Body of pancreas (tissue), 4 donors: ENCODE measurements at places on chromosomes 2 and 18.
A peak's percentile ranks its signal among the peaks of the same experiment; 100 is the strongest.

- DNase-seq, result no peak
Measured at GRCh38 chr18:47781561-47781960, 148.9 kb downstream of the SMAD2 start.

- DNase-seq, result no peak
Measured at GRCh38 chr2:189411860-189412259, 29.4 kb upstream of the WDR75 start.

DNA sequence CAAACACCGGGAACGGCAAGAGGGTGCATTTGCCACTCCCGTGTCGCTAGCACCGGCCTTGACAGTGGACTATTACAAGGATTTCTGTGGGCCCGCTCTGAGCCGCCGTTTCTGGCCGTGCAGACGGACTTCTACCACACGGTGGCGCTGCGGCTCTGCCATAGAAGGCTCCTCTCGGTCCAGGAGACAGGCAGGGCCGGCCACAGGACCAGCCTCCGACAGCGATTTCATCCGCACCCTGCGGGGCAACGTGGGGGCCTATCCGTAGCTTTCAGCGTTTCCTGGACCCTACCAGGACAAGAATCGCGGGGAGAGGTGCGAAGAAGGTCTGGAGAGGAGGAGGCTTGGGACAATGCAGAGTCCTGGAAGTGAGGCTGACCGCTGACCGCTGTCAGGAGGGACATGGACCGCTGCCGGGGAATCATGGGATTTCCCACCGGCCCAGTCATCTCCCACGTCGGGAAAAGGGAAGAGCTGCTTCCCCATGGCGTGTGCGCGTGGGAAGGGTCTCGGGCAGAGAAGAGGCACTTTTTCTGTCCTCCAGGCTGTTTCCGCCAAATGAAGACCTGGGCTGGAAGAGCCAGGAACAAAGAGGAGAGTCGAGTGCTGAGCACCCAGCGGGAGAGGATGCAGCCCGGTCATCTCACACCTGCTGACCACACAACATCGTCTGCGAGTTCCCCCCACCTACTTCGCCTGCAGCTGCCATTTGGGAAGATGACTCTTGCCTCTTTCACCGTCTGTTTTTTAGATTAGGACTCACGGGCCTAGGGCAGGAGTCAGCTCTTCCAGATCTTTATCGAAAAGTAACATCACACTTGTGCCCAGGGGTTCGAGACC lies 35.5 kb upstream of the HAAO start:
- DNase-seq, result peak; percentile 92

- no peak for DNase-seq
Measured at GRCh38 chr2:240290432-240291336, 144.8 kb upstream of the GPC1 start.
